ENCODE measurements at places on chromosomes 3 and 15.
A peak's percentile ranks its signal among the peaks of the same experiment; 100 is the strongest.

DNA sequence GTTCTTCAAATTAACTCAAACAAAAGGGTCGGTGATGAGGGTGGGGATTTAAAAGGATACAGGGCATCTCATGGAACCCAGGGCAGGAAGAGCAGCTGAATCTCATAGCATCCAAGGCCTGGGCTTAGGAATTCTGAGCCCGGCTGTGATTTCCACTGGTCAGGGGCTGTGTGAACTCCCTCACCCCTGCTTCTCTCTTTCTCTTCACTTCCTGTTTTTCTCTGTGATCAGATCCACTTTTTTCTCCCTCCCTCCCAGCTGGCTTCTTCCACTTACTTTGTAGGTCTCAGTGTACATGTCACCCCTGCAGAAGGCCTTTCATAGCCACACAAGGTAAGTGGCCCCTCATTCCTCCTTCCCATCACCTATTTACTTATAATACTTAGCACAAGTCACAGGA is 68.2 kb upstream of the CORO2B start:
- no peak for DNase-seq

DNA sequence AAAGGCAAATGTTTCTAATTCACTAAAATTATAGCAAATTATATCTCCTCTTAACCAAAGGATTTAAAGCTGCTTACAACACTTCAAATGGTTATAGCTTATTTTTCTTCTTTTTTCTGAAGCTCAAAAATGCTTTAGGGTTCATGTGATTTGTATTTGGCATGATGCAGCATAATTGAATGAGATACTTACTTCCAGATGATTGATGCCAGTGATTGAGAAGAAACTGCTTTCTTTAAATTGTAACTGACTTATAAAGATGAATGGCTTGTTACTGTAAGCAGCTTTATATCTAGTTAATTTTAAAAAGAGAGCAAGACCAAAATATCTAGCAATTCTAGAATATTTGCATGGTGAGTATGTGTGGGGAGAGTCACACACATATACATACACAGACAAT is 270.7 kb upstream of the THRB start:
- DNase-seq: no peak

DNA sequence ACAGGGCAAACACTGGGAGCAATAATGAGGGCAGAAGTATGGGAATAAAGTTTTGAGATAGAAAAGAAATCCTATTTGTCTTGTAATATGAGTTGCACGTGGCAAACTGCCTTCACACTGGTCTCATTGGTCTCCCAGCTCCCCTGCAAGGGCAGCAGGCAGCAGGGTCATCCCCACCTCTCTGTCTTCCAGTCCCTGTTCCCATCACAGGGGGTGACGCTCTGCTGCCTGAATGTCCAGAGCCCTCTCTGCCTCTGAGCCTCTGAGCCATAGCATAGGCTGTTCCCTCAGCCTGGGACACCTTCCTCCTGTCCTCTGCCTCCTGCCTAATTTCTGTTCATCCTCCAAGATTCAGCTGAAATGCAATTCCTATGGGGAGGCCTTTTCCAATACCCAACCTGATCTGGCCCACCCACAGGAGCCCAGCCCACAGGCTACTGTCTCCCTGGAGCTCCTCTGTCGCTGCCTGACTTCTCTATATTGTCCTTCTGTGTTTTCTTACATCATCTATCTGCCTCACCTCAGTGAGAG is 12.1 kb upstream of the SKOR1 start:
- no peak for DNase-seq

DNA sequence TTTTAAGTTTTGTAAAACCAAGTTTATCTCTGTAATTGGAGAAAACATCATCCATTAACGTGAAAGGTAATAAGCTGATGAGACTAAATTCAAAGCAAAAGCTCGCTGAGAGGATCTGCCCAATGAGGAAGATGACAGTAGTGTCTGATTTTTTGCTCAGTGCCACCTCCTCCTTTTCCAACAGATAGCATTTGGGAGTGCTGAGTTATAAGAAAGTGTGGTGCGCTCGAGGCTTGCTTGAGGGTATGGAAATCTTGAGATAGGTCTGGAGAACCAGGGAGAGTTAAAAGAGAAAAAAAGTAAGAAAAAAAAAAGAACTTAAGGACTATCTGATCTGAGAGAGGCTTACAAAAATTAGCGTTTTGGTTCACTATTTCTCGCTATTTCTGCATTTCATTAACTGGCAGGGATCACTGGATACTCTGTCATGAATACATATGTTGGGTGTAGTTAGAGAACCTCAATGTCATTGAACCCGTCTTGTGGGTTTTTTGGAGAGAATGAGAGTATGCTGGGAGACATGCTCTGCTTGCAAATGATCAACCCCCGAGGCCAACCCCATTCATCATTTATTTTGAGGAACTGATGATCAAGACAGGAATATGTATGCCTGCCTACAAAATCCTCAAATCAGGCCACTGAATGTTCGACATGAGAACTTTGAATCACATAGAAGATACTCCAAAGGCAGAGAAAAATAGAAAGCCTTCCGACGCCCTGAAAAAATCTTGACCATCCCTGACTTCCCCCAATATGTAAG is 973 bp upstream of the USP13 start:
- peak; percentile 4 for DNase-seq

- no peak for DNase-seq
Measured at GRCh38 chr15:49809894-49810609, 189.2 kb downstream of the DTWD1 start.

All from B cell (primary cell).